ENCODE measurements at places on chromosomes 5 and 9.

- DNase-seq, result no peak
Observed at GRCh38 chr9:74512416-74512815, 15.3 kb downstream of the RORB start.

- peak; percentile 51 for DNase-seq
Observed at GRCh38 chr9:38417003-38417945, 7.0 kb downstream of the IGFBPL1 start.

DNA sequence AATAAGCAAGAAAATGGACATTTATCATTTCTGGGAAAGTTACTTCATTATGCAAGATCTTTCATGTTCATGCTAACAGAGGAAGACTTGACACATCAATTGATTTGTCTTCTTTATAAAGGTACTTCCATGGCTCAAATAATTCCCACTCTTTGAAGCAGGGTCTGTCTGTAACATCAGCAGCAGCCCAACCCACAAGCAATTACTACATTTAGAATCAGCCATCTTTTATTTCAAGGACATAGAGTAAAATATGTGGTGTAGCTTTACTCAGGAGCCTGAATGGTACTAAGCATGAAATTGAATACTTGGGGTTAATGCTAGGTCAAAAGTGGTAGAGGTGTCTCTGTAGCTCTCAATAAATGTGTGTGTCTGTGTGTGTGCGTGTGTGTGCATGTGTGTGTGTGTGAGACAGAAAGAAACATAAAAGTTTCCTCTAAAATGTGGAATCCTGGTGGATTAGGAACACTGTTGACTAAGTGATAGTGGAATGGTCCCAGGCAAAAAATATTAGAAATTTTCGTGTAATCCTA lies 581.1 kb downstream of the CAAP1 start:
- DNase-seq, result no peak

GRCh38 chr5:124742983-124743601 lies 3.3 kb downstream of the ZNF608 start:
- DNase-seq, result no peak

- DNase-seq, result no peak
Observed at GRCh38 chr5:114658194-114658593, 296.3 kb downstream of the KCNN2 start.

- DNase-seq, result peak; percentile 4
Observed at GRCh38 chr5:19270153-19270552, 717.8 kb downstream of the CDH18 start.

- DNase-seq, result no peak
Observed at GRCh38 chr5:147563466-147564123, 53.7 kb upstream of the DPYSL3 start.

- DNase-seq, result no peak
Observed at GRCh38 chr9:6611865-6612264, 33.7 kb downstream of the GLDC start.

GRCh38 chr9:728535-728934 lies 113.0 kb upstream of the DMRT1 start:
- no peak for DNase-seq

GRCh38 chr9:29806937-29807618 lies 2233.8 kb upstream of the C9orf72 start:
- no peak for DNase-seq

DNA sequence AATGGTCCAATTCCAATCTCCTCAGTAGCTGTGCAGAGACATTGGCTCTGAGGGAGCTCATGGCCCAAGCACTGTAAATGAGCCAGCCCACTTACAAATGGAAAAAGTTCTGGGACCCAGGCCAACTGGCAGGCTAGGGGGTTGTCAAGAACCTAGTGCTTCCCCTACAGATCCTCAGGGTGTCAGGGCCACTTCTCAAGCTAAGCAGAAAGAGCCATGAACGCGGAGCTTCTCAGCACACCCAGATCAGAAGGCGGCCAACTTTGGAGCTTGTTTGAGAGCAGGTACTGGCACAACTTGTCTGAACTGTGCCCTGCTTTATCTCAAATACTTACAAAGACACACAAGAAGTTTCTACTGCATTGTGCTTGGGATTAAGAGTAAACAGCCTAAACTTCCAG lies 17.5 kb downstream of the TLE1 start:
- DNase-seq, result peak; percentile 74

DNA sequence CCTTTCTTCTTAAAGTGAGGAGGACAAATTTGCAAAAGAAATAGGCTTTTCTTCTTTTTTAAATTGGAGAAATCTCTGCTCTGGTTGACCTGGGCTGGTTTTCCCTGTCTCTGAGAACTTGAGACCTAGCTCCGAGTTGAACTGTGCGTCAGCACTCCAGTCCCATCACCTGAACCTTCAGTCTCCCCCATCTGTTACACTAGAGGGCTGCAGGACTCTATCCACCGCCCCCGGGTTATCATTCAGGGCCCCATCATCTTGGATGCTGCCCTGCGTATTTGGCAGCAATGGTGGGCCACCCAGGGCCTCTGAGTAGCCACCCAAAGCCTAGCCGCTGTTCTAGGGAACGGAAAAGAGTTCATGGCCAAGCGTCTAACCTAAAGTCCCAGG lies 2.5 kb downstream of the FOXE1 start:
- DNase-seq, result no peak

All from NCI-H1092 (cell line).